Stimulated activated CD4-positive, alpha-beta T cell treated with anti-CD3 and anti-CD28 coated beads, Interleukin-1b, Interleukin-23, amount 100 ng/mL, for 24 hours (primary cell): ENCODE measurements at places on chromosomes 6 and 20.
A peak's percentile ranks its signal among the peaks of the same experiment; 100 is the strongest.

GRCh38 chr6:10633216-10633615, 61.2 kb downstream of the C6orf52 start:
- DNase-seq: no peak

DNA sequence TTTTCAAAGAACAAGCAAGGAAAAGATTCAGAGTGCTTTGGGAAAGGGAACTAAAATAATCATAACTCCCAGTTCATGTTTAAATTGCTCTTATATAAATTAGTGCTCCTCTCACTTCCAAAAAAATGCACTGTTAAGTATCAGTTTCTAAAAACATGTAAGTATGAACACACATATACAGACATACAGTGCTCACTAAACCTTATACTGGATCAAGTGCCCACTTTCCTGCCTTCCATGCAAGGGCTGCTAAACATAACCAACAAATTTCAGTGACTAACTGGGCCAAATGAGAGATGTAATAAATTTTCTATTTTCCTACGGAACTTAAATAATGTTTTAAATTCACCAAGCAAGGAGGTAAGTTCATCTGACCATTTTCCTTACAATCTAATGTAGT, 6.4 kb downstream of the TFAP2A start:
- no peak for DNase-seq

- DNase-seq: no peak
Measured at GRCh38 chr20:8228315-8228714, 96.2 kb downstream of the PLCB1 start.

DNA sequence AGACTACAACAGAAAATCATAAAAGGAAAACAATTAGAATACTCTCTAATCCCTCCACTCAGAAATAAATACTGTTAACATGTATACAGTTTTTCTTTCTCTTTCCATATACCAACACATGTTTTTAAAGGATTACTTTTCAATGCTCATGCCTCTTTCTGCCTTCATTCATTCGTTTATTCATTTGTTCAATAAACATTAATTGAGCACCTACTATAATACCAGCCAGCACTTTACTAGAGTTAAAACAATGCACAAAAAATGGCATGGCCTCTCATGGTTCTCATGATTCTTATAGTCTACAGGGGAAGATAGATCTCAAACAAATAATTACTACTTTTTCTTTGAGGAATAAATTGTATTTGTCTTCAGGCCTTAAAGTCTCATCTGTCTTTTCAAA, 70.3 kb upstream of the RIPOR2 start:
- DNase-seq: no peak

- DNase-seq: no peak
Measured at GRCh38 chr6:167552961-167553735, 228.3 kb downstream of the TTLL2 start.

GRCh38 chr20:63454731-63455567, 17.5 kb downstream of the KCNQ2 start:
- no peak for DNase-seq

GRCh38 chr6:170034294-170034693, 256.6 kb downstream of the DLL1 start:
- no peak for DNase-seq

DNA sequence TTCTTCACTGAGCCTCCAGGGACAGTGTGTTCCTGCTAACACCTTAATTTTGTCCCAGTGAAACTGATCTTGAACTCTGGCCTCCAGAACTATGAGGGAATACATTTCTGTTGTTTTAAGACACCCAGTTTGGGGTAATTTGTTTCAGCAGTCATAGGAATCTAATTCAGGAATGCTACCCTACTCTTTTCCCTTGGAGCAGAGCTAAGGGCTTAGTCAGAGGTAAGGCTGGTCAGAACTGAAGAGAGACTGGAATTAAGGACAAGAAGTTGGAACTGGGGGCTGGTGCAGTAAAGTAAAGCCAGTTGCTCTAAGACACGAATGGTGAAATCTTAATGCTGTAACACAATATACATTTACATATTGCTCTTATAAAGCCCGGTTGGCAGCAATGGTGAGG, 809.7 kb downstream of the MAFB start:
- DNase-seq: no peak

DNA sequence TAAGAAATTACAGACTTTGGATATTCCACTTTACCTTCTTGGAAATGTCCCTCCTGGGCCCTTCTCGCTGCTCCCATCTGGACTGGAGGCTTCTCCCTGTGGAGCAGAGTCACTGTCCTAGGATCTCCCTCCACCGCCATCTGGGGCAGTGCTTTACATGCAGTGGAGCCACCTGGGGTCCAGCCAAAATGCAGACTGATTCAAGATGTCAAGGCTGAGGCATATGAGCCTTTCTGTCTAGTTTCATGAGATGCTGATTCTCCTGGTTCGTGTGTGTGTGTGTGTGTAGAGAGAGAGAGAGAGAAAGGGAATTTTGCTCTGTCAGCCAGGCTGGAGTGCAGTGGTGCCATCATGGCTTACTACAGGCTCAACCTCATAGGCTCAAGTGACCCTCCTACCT, 14.9 kb downstream of the MICA start:
- no peak for DNase-seq

- DNase-seq: no peak
Measured at GRCh38 chr6:6682225-6682624, 93.7 kb downstream of the LY86 start.

GRCh38 chr20:17916433-17916891, 52.1 kb downstream of the SNX5 start:
- DNase-seq: no peak

DNA sequence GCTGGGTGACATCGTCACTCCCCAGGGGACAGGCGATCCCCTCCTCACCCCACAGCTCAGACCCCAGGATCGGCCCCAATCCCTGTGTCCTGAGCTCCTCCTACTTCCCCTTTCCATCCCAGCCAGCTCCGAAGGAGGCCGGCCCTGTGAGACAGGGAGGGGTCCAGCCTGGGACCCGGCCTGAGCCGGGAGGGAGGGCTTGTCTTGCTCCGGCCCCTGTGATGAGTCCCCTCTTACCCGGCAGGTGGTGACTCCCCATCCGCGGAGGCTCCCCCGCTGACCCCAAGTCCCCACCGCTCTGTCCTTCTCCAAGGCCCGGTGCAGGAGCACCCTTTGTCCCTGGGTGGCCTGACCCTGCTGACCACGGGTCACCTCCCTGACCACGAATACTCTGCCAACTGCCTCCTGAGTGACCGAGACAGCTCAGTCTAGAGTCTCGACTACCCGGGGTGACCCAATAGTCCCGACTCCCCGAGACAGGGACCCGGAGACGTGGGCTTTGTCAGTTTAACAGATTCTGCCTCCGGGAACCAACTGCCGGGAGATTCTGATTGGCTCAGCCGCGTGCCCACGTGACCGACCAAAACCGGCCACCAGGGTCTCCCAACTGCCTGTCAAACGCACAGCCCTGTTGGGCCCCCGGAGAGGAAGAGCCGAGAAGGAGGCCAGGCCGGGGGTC, 187.4 kb upstream of the PROKR2 start:
- no peak for DNase-seq

DNA sequence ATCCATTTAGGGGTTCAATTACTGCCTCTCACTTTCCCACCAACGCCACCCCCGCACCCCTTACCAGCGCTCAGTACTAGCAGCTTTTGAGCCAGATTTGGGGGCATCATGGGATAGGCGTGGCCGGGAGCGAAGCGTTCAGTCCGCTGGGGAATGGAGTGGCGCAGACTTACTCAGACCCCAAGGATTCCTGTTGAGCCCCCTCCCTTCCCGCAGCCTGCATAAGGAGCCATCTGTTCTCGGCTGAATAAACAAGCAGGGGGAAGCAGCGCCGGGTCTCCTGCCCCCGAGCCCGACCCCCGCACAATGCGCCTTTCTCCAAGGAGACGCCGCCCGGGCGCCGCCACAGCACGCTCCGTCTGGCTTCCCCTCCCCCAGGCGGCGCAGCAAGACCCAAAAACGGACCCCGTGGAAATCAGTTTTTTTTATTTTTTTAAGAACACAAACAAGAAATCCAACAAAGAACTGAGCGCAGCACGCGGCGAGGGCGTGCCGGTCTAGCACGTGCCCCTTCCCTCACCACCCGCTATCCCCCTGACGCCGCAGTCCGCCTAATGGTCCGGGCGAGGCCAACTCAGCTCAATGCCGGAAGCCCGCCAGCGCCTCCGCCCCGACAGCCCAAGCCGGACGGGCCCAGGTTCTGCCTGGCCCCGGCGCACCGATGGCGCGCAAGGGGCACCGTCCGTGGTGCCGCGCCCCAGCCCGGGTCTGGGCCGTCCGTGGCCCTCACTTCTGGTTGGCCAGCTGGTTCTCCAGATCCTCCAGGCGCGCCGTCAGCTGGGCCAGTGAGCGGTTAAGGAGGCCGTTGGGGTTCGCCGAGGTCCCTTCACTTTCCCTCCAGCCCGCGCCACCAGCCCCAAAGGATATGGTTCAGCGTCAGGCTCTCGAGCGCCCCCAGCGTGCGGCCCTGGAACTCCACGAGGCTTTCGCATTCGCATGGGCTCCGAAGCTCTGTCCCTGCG, 13.3 kb upstream of the RBPJL start:
- DNase-seq: peak; percentile 81

DNA sequence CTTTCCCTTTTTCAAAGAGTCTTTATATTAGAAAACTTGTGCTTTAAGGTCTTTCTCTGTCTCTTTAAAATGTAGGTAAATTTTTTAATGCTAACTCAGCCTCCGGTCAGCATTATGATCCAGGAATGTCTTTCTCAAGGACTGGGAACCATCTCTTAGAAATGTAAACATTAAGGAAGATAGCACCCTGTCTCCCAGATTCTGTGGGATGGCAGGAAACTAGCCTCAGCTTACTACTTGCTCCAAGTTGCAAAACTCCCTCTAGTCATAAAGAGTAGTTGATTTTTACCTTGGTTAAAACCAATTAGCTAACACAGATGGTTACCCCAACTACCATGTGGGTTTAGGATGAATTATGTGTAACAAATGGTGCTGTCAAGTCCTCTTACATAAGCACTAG, 4.7 kb upstream of the TAAR1 start:
- DNase-seq: no peak

DNA sequence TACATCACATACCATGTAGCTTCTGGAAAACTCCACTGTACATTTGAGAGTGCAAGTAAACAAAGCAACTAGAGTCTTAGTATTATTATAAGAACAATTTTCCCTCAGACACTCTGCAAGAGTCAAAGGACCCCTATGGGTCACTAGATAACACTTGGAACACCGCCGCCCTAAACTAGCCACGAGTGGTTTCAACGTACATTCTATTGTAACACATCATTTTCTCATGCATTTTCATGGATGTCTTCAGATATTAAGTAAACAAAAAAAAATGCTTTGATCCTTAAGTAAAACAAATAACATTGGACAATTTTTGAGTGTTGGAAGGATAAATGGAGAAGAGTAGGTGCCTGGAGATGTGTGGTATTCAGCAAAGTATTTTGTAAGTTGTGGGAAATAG, 3.2 kb upstream of the RNF146 start:
- DNase-seq: no peak

DNA sequence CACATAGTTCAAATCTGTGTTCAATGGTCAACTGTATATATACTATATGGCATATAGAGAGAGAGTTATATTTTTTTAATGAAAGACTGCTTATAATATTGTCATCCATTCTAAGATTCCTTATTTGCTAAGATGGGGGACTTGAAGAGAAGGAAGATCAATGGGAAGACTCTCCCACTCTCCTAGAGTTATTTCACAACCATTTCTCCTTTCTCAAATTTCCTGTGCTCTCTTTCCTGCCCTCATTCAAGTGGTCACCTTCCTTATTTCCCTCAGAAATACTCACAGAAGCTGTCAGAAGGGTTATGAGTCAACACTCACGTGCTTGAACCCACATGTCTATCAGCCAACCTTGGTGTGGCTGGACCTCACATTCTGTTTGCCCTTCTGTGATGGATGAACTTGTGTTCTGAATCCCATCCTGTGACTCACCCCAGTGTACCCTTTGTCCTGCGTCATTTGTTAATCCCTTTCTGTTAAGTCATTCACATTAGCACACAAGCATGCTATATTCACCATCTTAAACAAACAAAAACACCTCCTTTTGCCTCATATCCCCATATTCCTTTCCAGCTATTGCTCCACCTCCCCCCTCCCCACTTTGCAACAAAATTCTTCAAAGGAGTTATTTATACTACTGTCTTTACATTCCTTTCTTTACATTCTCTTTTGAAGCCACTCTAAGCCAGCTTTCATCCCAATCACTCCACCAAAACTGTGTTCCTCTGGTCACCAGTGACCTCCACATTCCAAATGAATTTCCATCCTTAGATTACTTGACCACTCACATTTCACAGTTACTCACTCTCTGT, 279.3 kb upstream of the TCF21 start:
- no peak for DNase-seq

DNA sequence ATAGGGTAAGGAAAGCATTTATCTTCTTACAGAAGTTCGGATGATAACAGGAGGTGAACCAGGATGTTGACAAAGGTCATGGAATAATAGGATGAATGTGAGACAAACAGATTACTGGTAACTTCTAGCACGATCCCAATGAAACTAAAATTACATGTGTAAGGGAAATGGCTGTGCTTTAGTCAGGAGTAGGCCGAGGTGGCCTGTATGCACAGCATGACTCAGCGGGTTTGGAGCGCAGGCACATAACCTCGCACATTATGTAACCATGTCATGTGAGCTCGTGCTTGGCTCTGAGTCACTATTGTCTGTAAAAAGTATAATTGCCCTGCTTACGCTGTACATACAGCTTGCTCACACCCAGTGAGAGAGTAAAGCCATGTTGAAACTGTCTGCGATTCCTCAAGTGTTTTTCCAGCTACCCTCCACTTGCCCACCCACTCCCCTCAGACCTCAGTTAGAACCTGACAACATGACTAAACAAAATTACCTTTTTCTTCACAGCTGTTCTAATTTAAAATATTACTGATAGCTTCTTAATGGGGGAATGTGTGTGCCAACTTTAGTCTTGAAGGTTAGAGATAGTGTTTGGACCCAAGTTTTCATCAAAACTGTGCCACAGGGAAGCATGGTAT, 8.2 kb downstream of the CYB5R4 start:
- no peak for DNase-seq

DNA sequence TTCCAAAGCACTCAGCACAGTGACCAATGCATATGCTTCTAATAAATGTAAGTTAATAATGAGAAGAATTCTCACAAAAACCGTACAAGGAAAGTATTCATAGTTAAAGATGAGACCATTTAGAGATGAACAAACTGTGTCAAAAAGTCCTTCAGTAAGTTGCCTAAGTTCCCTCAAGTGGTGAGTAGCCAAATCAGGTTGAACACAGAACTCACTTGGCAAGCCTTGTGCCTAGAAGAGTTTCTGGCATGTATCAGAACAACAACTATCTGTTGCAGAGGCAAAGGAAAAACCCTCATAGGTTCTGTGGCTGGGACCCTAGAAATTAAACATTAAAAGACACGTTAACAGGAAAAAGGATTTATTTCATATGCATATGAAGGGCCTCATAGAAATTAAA, 129.6 kb upstream of the DOK5 start:
- no peak for DNase-seq

DNA sequence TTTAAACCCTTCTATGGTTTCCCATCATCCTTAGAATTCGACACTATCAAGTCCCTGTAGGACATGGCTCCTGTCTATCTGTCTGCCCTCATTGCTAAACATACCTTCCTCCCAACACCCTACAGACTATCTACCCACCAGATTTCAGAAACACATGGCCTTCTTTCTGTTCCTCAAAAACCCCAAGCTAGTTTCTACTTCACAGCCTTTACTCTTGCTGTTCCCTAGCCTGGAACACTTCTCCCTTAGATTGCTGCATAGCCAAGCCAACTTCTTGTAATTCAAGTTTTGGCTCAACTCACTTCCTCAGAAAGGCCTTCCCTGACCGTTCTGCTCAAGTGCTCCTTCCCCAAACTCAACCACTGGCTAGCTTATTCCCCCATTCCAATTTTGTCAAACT, 156.2 kb downstream of the BTBD9 start:
- DNase-seq: no peak
